ENCODE measurements at places on chromosomes 12 and 14. TPM values are rescaled to one million over a fixed set of nuclear protein-coding genes. Genes with fewer than 3 reads are reported as not detected.

The NTN4 gene
- total RNA-seq = 27.4 TPM

The GPD1 gene
- total RNA-seq = 235 TPM

The NT5DC3 gene
- total RNA-seq = 19.9 TPM

The ASCL1 gene
- not detected for total RNA-seq

The KRT74 gene
- not detected for total RNA-seq

The B4GALNT1 gene
- total RNA-seq = 1.2 TPM

The SIRT4 gene
- 3.1 TPM for total RNA-seq

The KERA gene
- not detected for total RNA-seq

The BAZ2A gene
- 80.2 TPM for total RNA-seq

The LTBP2 gene
- 79.0 TPM for total RNA-seq

The CAPRIN2 gene
- 37.9 TPM for total RNA-seq

The PRB2 gene
- not detected for total RNA-seq

The CLEC2B gene
- 36.1 TPM for total RNA-seq

The LRP1 gene
- total RNA-seq = 102 TPM
